Testis (tissue), 5 donors: ENCODE measurements at places on chromosomes 7 and 10.

- no peak for DNase-seq
Measured at GRCh38 chr7:146636581-146636980, 520.0 kb downstream of the CNTNAP2 start.

GRCh38 chr7:52504561-52504960 is 530.9 kb upstream of the POM121L12 start:
- no peak for DNase-seq

DNA sequence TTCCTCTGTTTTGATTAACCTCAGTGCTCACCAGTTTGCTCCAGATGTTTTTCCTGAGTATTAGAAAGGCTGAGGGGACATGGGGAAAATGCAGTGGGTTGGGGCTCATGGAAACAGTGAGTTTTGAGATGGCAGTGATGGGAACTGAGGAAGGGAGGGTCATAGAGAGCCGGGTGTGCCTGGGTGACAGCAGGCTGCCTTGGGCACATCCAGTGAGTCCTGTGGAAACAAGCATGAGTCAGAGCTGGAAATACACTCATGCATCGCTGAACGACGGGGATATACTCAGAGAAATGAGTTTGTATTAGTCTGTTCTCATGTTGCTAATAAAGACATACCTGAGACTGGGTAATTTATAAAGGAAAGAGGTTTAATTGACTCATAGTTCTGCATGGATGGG is 202.2 kb downstream of the TMEM178B start:
- no peak for DNase-seq

DNA sequence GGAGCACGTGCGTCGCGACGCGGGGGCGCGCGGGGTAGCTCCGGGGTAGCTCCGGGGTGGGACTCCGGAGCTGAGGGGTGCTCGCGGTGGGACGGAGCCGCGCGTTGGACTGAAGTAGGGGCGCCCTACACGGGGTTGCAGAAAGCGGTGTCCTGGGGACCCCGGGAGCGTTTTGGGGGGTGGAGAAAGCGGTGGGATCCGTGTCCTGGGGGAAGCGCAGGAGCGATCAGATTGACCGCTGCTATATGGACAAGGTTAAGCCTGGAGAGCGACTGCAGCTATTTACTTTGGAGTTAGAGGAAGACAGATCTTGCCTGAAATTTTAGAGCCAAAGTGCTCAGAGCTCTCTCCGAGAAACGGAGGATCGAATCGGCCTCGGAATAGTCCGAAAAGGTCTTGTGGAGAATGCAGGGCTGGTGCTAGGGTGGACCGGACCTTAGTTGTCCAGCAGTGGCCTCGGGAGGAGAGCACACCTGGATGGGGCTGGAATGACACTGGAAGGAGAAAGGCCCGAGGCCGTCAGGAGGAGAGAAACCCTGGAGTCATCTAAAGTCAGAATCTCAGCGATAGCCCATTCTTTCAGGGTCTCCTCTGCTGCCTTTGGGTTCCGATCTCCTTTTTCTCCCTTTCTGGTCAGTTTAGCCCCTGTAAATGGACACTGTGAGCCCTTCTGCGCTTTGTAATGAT is 564 bp downstream of the PDSS1 start:
- DNase-seq: no peak

- no peak for DNase-seq
Measured at GRCh38 chr7:129341212-129341611, 93.0 kb upstream of the STRIP2 start.

DNA sequence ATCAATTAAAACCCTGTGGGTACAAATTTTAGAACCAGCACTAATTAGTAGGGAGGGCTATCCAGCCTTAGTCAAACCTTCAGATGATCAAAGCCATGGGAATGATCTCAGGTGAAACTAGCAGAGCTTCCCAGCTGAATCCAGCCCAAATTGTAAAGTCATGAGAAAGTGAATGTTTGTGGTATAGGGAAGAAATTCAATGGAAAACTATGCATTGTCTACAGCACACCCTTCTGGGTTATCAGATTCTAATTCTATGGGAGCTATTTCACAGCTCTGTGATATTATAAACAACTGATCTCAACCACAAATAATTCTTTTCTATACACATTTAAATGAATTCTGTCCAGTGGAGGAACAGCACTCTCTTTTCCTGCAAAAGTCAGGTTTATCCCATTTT is 24.6 kb upstream of the BMPER start:
- no peak for DNase-seq

GRCh38 chr7:139959285-139959628 is 103.5 kb downstream of the PARP12 start:
- DNase-seq: no peak

GRCh38 chr10:119807960-119808697 is 64.5 kb downstream of the MCMBP start:
- DNase-seq: no peak

DNA sequence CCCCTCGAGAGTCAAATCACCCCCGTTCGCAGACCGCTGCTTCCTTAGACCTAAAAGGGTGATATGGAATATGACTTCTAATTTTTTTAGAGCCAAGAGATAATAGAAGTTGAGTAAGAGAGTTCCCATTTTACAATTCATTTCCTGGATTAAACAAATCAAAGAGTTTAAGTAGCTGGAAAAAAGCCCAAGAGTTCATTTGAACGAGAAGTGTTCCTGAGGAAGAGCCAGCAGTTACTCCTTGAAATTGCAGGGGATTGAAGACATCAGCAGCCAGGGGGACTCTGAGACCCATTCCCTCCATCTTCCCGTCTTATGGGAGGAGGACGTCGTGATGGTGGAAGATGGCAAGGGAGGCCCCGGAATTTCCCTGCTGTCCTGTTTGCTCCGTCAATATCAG is 277.0 kb downstream of the WDR11 start:
- no peak for DNase-seq

GRCh38 chr7:14604606-14605005 is 297.9 kb downstream of the DGKB start:
- no peak for DNase-seq

GRCh38 chr7:50795831-50796230 is 13.1 kb upstream of the GRB10 start:
- DNase-seq: no peak

DNA sequence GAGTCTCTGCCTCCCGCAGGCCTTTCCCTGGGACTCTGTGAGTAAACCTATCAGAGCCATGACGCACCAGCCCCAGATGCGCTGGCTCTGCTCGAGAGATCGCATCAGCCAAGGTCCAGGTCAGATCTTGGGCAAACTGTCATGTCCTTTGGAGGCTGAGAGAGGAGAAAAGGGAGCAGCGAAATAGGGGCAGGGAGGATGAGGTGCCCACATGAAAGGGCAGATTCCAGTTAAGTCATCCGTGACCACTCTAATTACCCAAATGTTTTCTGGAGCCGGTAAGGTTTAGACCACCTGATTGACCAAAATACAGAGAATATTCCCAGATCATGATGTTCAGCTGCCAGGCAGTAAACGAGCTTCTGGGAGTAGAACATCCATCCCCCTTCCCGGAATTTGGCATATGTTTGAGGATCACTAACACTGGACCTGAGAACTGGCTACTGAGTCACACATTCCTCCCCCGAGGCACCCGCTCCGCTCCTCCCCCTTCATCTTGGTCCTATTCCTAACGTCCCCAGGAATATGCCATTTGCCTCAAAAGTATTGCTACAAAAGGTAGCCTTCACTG is 88.0 kb downstream of the FGFR2 start:
- no peak for DNase-seq

GRCh38 chr10:106863549-106863948 is 301.0 kb downstream of the SORCS1 start:
- DNase-seq: peak; percentile 45

DNA sequence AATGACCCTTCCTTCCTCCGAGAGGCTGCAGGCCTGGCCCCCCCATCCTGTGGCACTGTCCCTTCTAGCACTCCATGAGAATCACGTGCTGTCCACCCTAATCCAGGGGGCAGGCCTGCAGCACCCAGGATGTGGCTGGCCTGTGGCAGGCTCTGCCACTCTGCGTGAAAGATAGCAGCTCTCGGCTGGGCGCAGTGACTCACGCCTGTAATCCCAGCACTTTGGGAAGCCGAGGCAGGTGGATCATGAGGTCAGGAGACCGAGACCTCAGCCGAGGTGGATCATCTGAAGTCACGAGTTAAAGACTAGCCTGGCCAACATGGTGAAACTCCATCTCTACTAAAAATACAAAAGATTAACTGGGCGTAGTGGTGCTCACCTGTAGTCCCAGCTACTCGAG is 18.9 kb upstream of the LFNG start:
- no peak for DNase-seq

DNA sequence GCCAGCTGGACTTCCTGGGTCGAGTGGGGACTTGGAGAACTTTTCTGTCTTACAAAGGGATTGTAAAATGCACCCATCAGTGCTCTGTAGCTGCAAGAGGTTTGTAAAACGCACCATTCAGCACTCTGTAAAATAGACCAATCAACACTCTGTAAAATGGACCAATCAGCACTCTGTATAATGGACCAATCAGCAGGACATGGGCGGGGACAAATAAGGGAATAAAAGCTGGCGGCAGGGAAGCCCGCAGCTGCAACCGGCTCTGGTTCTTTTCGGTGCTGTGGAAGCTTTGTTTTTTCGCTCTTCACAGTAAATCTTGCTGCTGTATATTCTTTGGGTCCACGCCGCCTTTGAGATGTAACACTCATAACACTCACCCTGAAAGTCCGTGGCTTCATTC is 151.9 kb downstream of the GALNT17 start:
- DNase-seq: peak; percentile 62

DNA sequence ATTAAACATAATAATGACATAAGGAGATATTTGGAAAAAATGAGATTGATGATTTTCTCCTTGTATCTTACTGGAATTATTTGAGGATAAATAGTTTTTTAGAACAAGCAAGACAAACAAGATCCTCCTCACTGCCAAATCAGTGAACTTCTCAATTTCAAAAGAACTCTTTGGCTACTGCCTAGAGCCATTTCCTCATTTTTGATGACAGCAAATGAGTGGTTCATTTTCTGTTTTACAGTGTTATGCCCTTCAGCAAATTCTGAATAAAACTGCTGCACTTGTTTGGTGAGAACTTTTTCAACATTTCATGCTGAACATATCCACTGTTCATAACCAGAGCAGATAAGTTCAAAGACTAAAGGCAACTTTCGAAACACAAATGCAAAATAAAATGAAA is 42.5 kb upstream of the AHR start:
- no peak for DNase-seq

DNA sequence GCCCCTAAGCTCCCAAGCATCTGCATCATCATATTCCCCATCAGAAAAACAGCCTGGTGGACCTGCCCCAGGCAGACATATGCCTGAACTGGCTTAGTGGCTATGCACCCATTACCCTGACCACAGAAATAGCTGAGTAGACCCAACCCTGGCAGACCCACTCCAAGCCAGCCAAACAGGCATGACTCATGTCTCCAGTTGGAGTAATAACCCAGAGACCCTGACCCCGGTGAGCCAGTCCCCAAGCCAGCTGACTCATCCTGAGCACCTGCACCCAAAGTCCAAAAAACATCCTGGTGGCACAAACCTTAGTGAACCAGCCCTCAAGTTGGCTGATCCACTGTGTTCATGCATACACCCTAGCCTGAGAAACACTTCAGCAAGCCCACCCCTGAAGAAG is 555.9 kb downstream of the GRID1 start:
- no peak for DNase-seq

DNA sequence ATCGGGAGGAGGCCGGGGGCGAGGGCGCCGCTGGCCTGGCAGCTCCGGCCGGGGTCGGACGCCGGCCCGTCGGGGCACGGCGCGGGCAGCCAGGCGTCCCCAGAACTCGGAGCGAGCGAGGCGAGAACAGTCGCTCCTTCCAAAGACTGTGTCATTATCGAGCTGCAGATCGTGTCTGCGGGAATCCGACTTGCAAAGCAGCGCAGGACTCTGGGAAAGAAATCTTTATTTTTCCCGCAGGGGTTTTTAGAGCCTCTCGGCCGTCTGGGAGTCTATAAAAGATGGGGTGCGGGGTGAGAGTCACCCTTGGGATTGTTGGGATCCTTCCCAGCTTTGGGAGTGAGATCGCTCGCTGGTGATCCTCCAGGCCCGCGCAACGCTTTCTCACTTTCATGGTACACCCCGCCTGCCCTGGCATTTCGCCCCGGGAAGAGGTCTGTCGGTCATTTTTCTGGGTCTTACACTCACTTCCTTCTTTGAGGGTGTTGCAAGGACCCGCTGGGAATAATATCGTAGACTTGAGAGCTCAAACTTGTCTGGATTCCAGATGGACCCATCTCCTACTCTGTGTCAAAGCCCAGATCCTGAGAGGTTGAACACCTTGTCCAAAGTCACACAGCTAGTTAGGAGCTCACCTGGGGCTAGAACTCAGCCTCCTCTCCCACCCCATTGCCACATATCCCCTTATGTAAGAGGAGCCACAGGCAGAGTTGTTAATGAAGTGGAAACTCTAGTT is 1.0 kb downstream of the UBTD1 start:
- peak; percentile 70 for DNase-seq

- no peak for DNase-seq
Measured at GRCh38 chr7:68707958-68708357, 890.3 kb upstream of the AUTS2 start.

- DNase-seq: no peak
Measured at GRCh38 chr10:16777473-16778370, 39.5 kb downstream of the RSU1 start.

GRCh38 chr7:51376420-51377092 is 59.9 kb upstream of the COBL start:
- no peak for DNase-seq

DNA sequence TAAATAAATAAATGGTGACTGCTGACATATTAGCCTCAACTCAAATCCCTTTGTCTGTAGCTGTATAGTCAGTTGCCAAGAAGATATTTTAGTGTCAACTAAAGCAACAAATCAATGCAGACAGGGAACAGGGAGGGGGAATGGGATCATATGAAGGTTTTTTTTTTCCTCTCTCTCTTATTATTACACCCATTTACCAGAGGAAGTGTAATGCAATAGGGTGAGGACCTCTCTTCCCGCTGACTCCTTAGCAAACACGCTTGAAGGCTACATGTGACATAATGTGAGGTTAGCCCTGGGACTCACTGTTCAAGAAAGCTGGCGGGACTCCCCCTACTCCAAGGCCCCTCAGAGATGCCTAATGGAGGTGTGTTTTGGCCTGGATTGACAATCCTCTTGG is 88.2 kb downstream of the CHRM2 start:
- DNase-seq: no peak

- peak; percentile 50 for DNase-seq
Measured at GRCh38 chr10:98267069-98267893, 713 bp downstream of the LOXL4 start.

- no peak for DNase-seq
Measured at GRCh38 chr7:121510302-121510701, 114.2 kb upstream of the FAM3C start.

DNA sequence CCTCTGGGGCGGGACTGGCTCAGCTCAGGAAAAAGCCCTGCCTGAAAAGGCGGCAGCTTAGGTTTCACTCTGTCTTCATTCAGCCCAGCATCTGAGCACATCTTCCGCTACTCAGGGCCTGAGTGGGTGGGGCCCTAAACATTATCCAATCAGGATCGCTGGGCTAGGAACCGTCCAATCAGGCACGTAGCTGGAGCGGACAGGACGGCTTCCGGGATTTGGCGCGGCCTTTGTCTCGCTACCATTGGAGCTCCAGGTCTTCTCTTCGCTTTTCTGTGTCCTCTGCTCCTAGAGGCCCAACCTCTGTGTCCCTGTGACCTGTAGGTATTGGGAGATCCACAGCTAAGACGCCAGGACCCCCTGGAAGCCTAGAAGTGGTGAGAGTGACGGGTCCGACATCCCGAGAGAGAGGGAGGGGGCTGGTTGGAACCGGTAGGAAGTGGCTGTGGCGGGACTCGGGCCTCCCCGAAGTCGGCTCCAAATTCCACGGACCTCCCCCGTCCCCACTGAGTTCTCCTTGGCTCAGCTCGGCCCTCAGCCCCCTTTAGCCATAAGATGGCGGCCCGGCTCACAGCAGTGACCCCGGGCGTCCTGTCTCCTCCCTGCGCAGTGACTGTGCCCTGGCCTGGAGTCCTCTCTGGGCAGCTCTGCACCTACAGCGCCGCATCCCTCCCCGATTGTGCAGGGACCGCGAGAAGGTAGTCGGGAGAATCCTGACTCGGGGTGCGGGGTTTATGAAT is 99.1 kb downstream of the ZNF680 start:
- peak; percentile 91 for DNase-seq
